Mesangial cell (primary cell): ENCODE measurements at places on chromosomes 3 and 15. TPM values are rescaled to one million over a fixed set of nuclear protein-coding genes. Genes with fewer than 3 reads are reported as not detected.

Gene ANKDD1A
- total RNA-seq, result 0.65 and 0.76 TPM in 2 replicates

Gene NR2E3
- 0.13 and 0.16 TPM in 2 replicates for total RNA-seq

Gene TMEM89
- not detected in 2 replicates for total RNA-seq

Gene SIAH2
- total RNA-seq, result 36.5 and 47.7 TPM in 2 replicates

Gene SLCO2A1
- 0.33 and 2.4 TPM in 2 replicates for total RNA-seq

Gene UROC1
- total RNA-seq, result not detected in 2 replicates

Gene MASP1
- total RNA-seq, result not detected in 2 replicates

Gene PRR20G
- total RNA-seq, result not detected in 2 replicates

Gene ZDHHC19
- 0.13 TPM in 1 of 2 replicates, not detected in the other for total RNA-seq

Gene GOLGA6L7
- total RNA-seq, result not detected in 2 replicates

Gene DAZL
- total RNA-seq, result not detected in 2 replicates
